GM04503 (cell line): ENCODE measurements at places on chromosomes 5 and 9.
A peak's percentile ranks its signal among the peaks of the same experiment; 100 is the strongest.

- DNase-seq = peak; percentile 75
These were observed 24.7 kb upstream of the LECT2 start for GRCh38 chr5:135979510-135979909.

GRCh38 chr9:90489066-90489465 lies 153.6 kb downstream of the DIRAS2 start:
- no peak for DNase-seq

DNA sequence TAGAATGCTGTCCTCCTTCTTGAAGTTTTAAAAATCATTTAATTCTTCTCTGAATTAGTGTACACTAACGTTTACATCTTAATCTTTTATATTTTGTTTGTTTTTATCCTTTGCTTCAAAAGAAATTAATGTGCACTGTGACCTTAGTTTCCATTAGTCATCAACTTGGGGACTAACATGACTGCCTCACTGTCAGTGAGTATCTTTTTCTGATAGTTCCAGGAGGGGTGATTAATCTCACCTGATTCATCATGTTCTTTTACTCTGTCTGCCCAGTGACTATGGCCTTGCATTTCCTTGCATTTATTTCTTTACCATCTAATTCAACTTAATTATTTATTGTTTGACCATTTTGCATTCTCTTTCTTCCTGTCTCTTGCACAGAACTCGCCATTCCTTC lies 33.4 kb upstream of the NR3C1 start:
- DNase-seq = no peak

GRCh38 chr5:127586811-127587210 lies 62.1 kb upstream of the CTXN3 start:
- no peak for DNase-seq

DNA sequence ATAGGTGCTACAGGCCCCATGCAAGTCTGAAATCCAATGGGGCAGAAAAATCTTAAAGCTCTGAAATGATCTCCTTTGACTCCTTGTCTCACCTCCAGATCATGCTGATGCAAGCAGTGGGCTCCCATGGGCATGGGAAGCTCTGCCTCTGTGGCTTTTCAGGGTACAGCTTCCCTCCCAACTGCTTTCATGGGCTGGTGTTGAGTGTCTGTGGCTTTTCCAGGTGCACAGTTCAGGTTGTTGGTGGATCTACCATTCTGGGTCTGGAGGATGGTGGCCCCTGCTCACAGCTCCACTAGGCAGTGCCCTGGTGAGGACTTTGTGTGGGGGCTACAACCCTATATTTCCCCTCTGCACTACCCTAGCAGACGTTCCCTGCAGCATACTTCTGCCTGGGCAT lies 103.5 kb downstream of the STARD4 start:
- DNase-seq = no peak

DNA sequence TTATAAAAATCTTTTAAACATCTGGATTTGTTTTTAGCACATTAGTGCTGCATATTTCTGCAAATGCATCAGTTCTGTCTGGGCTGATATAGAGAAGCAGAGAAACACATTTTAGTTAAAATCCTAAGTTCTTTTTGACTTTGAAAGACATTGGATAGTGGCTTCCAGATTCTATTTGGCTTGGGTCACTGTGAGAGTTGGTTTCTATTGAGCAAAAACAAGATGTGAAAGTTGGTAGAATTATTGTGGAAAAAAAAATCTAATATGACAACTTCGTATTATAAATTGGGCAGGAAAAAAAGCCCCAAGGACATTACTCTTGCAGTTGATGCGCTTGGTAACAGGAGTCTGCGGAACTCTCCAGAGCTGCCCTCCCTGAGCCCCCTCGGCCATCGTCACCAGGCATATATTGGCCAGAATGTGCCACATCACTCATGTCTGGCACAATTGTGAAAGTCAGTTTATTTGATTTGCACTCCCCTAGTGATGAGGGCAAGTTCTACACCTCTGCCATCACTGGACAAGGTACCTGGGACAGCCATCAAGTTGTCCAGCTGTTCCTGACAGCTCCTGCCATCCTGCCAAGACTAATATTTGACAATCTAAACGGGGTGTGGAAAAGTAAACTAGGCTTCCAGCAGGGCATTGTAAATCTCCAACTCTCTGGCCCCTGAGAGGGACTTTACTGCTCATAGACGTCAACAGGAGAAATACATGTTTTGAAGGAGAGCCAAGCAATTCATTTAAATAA lies 334.5 kb downstream of the TENT4A start:
- no peak for DNase-seq

DNA sequence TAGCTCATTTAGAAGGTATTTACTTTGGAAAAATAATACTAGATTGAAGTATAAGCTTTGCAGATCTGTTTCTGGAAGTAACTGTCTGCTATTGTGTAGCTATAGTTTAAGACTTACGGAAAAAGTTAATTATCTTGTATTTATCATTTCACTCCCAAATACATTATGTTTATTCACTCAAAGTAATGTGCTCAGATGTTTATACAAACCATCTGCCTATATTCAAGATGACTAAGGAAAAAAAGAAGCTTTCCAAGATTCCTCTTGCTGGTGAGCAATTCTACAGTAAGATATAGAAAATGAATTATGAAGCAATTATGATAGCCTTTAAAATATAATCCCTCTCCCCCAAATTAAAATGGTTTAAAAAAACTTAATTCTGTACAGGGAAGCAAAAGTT lies 137.9 kb downstream of the KIAA0825 start:
- DNase-seq = no peak

DNA sequence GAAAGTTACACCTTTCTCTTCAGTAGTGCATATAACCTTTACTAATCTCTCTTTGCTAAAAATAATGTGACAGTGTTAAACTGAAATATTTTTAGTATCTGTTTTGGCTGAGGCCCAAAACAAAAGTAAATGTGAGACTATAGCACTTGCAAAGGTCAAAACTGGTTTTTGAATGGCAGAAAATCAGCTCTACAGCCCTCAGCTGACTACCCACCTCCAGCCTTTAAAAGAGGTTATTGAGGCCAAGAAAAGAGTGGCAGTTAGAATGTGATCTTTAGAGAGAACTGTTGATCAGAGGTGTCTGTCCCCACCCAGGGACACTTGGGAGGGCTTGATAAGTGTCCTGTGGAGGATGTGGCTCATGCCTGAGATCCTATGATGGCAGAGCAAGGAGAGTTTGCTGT lies 30.9 kb downstream of the PRKACG start:
- DNase-seq = no peak

- DNase-seq = no peak
These were observed at the start of the genes GBA2 and RGP1 for GRCh38 chr9:35748858-35749514. Gene GBA2, minus strand, starts transcription at chr9:35749228. Its CDS starts 524 bp downstream, at chr9:35748704. Gene RGP1, plus strand, starts transcription at chr9:35749287. Its CDS starts 469 bp downstream, at chr9:35749756.

DNA sequence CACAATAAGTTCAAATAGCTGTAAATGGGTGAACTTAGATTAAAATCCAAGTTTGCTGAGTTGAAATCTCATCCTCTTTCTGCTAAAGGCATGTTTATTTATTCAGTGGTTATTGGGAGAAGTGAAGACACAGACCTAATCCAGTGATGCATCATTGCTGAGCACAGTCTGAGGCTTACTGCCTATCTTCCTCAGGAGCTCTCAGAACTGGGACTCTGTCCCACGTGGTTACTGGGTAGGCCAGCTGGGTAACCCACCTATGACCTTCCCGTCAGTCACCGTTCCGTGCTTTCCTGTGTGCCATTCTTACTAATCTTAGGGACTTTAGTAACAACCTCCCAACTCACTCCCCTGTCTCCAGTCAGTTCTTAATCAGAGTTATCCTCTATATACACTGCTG lies 226.8 kb upstream of the ATP10B start:
- DNase-seq = no peak

DNA sequence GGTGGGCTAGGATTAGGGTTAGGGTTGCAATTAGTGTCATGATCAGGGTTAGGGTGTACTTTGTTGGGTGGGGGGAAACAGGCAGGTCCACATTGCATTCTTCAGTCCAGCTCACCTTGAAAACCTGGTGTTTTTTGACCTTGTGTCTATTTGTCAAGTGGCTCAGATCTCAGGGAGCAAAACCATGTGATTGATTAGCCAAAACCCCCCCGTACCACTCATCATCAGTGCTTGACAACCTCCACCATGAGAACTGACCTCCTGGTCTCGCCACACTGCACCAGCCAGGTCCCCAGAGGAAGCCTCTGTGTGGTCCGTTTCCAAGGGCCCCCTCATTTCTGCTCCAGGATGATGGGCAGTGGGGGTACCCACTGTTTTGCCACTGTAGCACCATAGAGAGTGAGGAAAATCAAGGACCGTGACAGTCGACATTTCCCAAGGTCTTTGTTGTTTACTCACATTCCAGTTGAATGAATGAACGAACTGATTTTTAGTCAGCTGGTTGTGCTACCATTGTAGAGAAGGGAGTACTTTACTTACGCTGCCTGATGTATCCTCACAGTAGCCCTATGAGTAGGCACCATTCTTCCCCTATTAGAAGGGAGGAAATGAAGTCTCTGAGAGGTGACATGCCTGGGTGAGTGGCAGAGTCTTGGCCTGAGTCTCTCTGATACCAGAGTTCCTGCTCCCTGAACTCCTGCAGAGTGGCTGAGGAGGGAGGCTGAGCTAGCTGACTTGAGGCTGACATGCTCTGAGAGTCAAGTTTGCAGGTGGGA lies 84.8 kb downstream of the RAD23B start:
- DNase-seq = no peak

DNA sequence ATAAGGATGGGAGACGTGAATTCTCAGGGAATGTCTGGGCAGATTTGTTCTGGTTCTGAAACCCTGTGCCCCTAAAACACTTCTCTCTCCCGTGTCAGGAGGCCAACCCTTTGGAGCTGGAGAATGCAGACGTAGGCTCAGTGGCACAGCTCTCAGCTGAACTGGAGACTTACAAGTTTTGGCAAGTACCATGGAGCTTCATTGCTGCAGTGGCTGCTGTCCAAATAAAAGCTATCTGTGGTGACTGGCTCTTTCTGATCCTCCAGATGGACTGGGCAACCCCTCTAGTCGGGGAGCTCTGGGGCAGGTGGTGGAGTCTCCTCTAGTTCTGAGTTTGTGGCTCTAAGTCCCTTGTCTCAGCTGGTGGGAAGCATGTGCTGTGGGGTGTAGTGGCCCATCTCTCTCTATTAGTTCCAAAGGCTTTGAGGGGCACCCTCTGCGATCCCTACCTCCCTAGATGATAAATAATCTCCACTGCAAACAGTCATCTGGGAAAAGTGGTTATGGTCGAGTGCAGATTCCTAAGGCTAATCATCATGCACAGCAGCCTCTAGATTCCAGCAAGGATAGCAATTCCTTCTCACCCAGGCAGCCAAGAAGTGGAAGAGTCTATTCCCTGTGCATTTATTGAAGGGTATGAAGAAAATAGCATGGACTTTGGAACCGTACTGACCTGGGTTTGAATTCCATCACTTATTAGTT lies 204.2 kb upstream of the KLF4 start:
- no peak for DNase-seq
